Right forelimb (tissue), 1 donor: ENCODE measurements at places on chromosomes 6 and 20.

- no peak for DNase-seq
Measured at GRCh38 chr20:51211191-51211590, 188.3 kb upstream of the KCNG1 start.

DNA sequence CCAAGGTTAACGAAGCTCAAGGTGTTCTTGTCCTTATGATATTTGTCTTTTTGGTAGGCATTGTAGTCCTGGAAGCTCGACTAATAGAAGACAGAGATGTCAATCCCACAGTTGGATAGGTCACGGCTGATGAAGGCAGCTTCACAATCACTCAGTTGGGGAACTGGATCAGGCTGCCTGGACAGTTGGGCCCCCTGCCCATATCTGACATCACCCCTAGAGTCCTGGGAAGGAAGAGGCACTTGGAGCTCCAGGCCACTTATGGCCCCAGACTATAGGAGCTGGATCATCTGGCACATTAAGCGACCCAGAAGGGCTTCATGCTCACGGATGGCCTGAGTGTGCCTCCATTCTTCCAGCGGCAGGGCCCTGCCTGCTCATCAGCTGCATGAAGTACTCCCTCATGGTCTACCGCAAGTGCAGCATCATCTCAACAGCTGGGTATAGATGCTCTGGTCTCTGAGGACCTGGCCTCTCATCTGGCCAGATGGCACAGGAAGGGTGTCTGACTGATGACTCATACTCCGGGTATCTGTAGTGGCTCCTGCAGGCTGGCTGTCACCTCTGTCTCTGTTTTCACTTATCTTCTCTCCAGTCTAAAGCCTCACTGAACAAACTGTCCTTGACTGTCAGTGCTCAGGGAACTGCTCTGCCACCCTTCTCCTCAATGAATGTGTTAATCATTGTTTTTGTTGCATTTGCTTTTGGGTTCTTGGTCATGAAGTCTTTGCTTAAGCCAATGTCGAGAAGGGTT, 29.2 kb upstream of the SSR1 start:
- DNase-seq: no peak

GRCh38 chr6:144646093-144647056, 361.2 kb downstream of the UTRN start:
- DNase-seq: no peak

- no peak for DNase-seq
Measured at GRCh38 chr6:144330017-144330987, 45.2 kb downstream of the UTRN start.

DNA sequence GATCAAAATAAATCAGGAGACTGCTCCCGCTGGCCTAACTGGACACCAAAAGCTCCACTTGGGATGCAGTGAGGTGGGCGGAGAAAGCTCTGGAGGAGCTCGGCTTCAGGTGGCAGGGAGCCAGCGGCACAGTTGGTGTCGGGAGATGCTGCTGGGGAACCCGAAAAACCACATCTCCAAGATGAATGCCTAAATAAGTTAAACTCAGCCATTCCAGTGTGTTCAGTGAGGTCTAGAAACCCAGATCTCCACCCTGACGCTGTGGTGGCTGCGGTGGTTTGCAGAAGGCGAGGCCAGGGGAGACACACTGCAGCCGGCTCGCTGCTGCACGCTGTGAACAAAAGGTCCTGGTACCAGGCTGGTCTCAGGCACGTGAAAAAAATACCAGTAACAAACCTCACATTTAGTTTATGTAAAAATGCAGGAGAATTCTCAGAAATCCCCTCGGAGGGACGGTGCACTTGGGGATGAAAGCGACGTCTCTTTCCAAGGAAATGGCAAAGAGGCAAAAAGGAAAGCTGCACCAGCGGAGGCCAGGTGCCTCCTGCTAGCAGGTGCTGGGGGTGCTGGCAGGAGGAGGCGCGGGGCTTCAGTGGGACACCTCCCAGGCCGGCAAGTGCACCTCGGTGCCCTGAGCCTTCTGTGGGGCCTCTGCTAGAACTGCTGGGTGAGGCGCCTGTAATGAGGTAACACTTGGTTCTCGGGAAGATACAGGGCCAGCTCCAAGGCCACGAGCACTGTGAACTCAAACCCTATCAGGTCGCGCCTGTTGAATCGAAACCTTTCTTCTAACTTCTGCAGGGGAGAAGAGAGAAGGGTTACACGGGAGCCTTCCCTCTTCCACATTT, 3.6 kb downstream of the RPS21 start:
- no peak for DNase-seq

- no peak for DNase-seq
Measured at GRCh38 chr6:6816716-6817115, 228.2 kb downstream of the LY86 start.

- DNase-seq: no peak
Measured at GRCh38 chr6:72286911-72287311, 335.0 kb upstream of the KCNQ5 start.

DNA sequence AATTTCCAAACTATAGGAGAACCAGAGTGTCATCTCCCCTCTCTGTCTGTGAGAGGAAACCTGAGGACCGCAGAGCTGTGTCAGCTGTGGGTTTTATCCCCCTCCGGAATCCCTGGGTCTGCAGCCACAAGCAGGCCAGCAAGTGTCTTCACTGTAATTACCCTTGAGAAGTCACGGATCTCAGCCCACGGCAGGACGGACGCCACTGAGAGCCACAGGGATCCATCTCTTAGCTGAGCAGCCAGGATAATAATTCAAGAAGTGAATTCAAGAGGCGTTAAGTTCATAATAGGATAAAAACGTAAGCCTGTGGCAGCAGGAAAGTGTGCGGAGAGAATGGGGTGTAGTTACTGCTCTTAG, 37.0 kb downstream of the DLL1 start:
- no peak for DNase-seq

DNA sequence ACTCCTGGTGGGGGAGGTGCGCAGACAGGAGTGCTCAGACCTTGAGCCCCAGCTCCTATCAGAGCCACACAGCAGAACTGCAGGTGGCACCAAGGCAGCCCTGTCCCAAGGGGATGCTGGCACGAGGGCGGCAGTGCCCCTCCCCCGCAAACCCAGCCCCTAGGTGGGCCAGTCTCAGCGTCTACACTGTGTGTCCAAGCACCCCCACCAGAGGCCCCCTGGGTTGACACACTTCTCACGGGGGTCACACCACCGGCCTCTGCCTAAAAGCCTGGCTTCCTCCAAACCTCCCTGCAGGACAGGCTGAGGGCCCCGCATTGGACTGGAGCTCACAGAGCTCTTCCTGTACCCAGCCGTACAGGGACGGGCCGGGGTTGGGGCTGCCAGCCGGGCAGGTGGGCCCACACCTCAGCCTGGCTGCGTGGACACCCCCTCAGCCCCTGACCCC, 8.1 kb downstream of the SLC2A4RG start:
- no peak for DNase-seq

GRCh38 chr6:25327432-25327831, 48.3 kb downstream of the CARMIL1 start:
- no peak for DNase-seq

DNA sequence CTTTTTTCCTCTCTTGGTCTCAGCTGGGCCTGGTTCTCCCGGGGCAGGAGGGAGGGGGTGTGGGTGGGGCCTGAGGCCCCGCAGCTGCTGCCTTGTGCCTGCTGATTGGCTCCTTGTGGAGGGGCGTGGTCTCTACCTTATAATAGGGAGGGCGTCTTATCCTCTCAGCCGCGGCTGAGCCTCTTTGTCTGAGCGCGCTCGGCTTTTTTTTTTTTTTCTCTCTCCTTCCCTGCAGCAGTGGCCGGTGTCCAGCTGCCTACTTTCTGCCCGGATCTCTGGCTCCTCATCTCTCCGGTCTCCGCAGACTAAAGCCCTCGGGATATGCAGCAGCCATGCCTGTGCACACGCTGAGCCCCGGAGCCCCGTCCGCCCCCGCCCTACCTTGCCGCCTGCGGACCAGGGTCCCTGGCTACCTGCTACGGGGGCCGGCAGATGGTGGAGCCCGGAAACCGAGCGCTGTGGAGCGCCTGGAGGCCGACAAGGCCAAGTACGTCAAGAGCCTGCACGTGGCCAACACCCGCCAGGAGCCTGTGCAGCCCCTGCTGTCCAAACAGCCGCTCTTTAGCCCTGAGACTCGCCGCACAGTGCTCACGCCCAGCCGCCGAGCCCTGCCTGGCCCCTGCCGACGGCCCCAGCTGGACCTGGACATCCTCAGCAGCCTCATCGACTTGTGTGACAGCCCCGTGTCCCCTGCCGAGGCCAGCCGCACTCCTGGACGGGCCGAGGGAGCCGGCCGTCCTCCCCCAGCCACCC, 11.1 kb downstream of the FAM110A start:
- peak; percentile 76 for DNase-seq

- DNase-seq: no peak
Measured at GRCh38 chr6:111585974-111586315, 19.7 kb downstream of the TRAF3IP2 start.

GRCh38 chr6:117205876-117206275, 59.5 kb upstream of the VGLL2 start:
- DNase-seq: no peak

DNA sequence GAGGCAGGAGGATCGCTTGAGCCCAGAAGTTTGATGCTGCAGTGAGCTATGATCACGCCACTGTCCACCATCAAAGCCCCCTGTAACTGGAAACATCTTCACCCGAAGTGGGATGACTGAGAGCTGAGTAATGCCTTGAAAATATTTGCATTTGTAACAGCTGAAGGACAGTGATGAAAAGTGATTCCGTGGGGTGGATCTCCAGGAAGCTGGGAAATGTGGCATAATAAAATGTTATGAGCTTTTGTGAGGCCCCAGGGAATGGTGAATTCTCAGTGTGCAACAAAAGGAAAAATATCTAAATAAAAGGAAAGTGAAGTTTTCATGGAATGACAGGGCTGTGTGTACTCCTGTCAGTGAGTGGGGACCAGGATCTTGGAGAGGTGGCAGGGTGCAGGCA, 92.0 kb downstream of the JAG1 start:
- no peak for DNase-seq

DNA sequence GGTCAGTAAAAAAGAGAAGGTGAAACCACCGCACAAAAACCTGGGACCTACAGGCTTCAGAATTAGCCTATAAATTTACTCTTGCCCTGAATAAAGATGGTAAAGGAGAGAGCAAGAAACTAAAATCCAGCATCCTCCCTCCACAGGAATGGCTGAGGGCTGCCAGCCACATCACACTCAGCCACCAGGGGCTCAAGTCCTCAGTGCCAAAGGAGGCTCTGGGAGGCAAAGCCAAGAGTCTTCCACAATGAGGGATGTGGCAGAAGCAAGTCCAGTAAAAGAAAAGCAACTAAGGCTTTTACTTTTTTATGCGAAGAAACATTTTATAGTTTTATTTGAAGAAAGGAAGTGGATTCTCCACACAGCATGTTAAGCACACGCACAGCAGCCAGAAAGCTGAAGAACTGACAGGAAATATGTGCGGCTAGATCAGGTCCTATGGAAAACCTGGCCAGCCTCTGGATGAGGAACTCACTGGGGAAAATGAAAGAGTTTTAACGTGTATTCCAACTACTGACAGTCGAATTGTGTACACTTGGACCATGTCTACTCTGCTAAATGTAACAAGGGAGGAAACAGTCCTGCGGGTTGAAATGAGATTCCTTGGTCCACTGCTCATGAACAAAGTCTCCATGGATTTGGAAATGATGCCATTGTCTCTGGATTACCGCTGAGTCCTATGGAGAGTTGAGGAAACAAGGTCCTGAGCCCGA, 219.4 kb upstream of the SSTR4 start:
- peak; percentile 55 for DNase-seq

- DNase-seq: no peak
Measured at GRCh38 chr6:135346747-135347146, 150.8 kb downstream of the AHI1 start.

DNA sequence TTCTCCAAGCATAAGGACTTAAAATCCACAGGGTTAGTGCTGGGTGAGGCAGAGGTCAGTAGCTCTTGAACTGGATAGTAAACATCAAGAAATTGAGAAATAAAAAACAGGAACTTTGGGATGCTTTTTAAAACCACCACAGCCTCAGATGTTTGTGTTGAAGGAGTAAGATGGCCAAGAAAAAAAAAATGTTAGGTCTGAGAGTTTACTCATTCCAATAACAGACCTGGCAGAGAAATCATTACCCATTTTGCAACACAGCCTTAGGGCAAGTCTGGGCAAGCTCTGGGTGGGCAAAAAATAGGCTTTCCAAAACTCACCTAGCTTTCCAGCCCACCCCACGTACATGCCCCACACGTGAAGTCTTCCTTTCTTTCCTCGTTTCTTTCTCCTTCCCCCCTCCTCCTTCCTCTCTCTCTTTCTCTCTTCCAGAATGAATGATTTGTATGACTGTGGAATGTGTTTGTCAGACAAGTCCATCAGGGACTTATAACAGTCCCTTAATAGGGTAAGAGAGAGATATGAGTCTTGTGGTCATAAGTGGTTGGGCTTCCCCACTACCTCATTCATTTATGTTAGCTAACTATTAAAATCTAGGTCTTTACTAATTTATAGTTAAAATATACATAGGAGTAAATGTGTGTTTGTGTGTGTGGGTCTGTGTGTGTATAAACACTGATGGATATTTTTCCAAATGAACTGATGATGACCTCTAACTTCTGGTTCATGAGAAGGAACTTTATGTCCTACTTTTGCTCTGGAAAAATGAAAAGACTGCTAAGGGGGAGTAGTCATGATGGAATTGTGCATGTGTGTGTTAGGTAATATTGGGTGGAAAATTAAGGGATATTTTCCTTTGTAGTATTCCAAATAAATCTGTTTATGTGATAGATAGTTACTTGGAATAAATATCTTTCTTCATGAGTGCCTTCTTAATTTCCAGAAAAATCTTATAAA, 18.0 kb upstream of the DSE start:
- DNase-seq: no peak

DNA sequence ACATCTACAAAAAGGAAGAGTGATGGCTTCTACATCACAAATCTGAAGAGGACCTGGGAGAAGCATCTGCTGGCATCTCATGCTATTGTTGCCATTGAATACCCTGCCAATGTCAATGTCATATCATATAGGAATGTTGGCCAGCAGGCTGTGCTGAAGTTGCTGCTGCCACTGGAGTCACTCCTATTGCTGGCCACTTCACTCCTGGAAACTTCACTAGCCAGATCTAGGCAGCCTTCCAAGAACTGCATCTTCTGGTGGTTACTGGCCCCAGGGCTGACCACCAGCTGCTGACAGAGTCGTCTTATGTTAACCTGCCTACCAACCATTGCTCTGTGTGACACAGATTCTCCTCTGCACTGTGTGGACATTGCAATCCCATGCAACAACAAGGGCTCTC, 111.8 kb downstream of the PERP start:
- DNase-seq: no peak

DNA sequence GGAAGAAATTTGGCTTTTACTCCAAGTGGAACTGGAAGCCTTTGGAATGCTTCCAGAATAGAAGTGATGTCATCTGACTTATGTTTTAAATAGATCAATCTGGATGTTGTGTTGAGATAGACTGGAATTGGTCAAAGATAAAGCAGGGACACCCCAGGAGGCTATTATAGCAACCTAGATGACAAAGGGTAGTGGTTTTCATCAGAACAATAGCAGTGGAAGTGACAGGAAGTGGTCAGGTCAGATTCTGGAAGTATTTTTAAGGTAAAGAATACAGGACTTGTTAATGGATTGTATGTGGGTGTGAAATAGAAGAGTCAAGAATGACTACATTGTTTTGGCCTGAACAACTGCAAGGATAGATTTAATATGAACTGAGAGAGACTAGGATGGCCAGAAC, 191.4 kb downstream of the ADGRB3 start:
- DNase-seq: no peak

GRCh38 chr20:15895126-15895525, 678.1 kb downstream of the KIF16B start:
- no peak for DNase-seq

GRCh38 chr6:11430036-11430435, 107.5 kb upstream of the TMEM170B start:
- DNase-seq: no peak

- DNase-seq: peak; percentile 32
Measured at GRCh38 chr20:57770852-57771720, 61.3 kb upstream of the PMEPA1 start.
